Pulmonary artery endothelial cell (primary cell): ENCODE measurements at places on chromosomes 1 and 21.

DNA sequence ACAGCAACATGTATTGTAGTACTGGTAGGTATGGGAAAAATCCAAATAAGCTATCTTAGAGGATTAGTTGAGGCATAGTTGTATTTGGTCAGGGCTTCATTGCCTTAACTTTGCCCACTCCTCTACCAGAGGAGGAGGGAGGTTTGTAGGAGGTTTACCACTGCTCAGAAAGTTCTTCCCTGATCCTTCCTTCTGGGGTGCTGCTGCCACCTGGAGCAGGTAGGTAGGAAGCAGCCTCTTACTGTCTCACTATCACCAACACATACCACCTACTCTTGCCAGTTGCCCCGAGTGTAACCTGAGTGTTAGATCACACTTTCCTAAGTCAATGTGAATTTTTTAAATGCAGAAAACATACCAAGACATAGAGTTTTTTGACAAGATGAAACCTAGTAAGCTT, 24.1 kb upstream of the ZSWIM5 start:
- no peak for DNase-seq

GRCh38 chr1:2628933-2629626, 3.7 kb downstream of the MMEL1 start:
- no peak for DNase-seq

DNA sequence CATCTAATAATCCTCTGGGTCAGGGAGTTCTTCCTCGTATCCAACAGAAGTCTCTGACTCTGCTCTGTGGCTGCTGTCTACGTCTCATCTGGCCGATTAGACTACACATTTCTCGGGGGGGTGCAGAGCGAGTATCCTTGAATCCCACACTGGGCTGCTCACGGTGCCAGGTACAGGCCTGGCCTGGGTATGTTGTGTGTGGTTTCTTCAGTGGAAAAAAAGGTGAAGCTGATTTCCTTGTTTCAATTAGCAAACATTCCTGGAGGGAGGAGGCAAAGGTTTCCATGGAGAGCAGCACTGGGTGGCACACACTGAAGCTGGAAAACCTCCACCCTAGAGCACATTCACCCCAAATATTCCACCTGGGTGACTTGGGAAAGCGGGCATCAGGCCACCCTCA, 2.0 kb upstream of the RAB7B start:
- DNase-seq, result no peak

DNA sequence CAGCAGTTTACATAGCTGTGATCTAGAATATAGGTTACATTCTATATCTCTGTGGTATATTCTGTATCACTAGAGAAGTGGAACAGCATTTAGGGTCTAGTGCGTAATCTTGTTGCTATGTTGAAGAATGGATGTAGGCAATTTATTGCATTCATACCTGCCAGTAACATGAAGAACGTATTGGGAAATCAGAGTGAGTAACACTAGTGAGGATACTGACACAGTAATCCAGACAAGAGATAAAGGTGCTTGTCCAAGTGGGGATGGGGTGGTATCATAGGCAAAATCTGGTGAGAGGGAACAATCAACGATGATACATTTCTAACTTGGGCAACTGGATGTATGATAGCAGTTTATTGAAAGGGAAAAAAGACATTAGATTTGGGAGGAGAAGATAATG, 9.8 kb downstream of the PPP2R5A start:
- DNase-seq, result no peak

- DNase-seq, result no peak
These were observed 322.9 kb downstream of the DISC1 start for GRCh38 chr1:231949277-231950091.

DNA sequence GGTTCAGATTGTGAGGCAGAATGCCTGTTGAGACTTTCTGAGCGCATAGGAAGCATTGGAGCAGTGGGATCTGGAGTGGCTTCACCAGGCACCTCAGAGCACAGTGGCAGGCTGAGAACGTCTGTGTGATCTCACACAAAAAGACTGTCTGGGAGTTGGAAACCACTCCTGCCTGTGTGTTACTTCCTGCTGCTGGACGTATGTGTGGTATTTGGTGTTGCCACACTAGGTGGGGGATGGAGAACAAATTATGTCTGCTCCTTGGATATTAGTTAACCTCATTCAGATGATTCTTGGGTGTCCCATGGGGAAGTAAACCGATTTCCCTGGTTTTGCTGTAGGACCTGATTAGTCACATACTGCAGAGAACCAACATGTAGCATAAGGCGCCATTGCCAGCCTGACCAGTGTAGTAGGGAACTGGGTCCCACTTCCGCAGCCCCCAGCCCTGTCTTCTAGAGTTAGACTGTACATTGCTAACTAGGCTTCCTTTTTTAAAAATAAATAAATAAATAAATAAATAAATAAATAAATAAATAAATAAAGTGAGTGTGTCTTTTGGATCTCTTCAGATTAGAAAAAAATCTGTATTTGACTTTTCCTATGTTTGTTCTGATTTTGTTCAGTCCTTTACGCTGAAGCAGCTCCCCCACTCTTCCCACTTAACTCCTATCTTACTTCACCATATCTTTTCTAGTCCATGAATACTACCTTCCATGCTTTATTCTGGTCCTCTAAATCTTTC, 26.9 kb downstream of the UCK2 start:
- DNase-seq, result no peak

DNA sequence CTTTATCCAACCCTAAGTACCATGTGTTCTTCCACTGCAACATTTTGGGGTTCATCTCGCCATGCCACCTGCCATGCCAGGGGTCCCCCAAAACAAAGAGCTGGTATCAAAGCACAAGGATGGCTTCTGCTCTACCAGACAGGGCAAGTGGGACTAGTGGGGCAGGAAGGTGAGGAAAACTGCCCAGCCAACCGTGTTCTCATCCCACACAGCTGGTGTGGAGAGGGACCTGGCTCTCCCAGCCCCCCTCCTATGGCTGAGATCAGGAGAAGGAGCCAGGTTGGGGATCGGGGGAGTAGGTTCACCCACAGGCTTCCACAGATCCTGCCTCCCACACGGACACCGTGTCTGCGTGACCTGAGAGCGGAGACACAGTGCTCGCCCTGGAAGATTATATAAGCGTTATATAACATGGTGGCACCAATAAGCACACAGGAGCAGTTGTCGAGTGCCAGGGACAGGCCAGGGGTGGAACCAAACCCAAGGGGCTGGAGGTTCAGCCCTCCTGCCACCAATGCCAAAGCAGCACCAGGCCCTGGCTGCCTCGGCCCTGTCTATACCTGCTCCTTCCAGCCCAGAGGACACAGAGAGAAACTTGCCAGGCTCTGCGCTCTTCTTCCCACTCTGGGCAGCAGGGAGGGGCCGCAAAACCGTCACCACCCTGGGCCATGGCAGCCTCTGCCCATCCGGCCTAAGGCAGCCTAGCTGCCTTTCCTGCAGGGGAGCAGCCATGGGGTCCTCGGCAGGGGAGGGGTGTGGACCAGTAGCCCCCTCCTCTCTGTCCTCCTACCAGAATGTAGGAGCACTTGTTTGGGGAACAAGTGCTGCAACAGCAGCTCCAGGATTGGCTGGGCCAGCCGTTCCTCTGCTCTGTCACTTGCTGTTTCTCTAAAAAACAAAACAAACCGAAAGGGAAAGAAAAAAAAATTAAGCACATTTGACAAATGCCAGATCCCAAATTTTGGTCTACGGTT, 43.5 kb downstream of the CD34 start:
- DNase-seq, result no peak

DNA sequence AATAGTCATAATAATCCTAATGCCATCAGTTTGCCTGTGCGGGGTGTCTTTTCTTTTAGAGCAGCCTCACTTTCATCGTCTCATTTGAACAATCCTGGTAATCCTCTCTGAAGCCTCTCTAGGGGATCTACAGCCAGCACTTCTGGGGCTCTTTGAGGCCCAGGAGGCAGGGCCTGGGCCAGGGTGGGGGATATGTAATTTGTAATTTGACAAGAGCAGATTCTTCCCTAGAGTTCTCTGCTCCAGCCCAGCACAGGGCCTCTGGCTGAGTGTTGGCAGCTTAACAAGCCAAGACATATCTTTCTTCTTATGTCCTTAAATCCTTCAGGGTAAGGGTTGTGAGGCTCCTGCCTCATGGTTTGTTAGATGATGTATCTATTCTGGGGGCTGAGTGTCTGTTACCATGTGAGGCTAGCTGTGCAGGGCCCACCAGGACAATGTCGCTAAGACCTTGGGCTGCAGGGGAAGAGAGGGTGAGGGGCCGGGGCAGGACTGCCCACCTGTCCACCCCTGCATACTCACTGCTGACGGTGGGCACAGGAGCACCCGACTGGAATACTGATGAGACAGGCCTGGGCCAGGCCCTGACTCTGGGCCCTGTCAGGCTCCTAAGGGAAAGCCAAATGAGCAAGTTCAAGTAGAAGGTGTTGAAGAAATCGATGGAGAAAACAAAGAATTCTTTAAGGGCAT, 45.3 kb upstream of the PARP1 start:
- DNase-seq, result no peak

DNA sequence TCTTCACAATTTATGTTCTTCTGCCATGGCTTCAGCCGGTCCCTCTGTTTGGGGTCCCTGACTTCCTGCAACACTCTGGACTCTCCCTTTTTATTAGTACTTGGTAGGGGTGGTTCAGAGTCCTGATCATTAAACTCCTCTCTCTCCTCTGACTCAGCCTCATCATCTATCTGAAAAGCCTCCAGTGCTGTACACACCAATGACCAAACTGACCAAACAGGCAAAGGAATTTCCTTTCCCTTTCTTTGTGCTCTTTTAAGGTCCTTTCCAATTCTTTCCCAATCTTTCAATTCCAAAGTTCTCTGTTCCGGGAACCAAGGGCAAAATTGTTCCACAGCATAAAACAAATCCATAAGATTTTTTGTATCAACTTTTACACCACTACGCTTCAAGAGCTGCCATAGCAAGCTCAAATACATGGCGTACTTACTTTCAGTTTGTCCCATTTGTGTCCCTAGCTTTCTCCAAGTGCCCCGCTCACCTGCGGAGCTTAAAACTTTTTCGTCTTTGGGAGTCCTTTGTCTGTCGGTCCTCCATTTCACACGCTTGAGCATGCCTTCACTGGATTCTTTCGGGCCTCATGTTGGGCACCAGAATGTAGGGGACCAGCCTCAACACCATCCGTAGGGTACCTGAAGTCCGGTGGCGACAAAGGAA, 9.6 kb downstream of the DAP3 start:
- DNase-seq, result no peak

DNA sequence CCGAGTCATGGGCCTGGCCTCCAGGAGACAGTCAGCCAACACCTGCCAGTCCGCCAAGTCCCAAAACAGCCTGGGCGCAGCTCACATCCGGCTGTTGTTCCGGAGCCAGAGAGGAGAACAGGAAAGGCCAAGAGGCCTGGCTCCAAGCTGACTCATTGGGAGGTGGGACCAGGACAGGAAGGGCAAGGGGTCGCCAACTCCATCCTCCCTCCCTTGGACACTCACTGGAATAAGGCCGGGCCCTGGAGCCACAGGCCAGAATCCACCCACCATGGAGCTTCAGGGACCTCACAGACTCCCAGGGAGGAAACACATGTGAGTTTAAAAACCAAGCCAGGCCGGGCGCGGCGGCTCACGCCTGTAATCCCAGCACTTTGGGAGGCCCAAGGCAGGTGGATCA, 25.1 kb upstream of the CLIC4 start:
- peak; percentile 95 for DNase-seq

DNA sequence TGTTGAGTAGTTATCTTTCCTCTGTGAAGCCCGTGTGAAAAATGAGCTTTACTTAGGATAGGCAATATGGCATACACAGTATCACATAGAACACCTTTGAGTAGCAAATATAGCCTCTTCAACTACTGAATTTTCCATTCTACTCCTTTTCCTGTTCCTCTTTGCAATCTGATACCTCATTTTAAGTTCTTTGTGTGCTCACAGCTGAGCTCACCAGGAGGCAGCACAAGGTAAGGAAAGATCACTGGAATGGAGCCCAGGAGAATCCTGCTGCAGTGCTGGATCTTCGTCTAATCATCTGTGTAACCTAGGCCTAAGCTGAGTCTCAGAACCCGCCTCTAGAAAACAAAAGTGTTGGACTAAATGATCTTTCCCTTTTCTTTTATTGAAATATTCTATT, 171.0 kb downstream of the LRRC40 start:
- peak; percentile 4 for DNase-seq

DNA sequence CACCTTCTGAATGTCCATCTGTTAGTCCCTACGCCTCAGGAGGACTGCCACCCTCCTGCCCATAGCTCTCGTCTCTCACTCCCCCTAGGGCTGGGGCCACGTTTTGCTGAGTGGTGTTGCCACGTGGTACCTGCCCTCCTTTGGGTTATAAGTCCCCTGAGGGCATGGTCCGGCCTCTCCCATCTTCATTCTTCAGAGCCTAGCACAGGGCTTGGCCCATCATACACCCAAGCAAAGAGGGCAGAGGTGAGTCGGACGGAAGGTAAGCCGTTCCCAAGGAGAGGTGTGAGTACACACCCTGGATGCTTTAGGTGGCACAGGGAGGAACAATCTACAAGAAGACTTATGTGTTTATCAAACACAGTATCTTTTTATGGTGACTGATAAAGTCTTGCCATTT, 10.9 kb downstream of the PADI2 start:
- DNase-seq, result no peak

DNA sequence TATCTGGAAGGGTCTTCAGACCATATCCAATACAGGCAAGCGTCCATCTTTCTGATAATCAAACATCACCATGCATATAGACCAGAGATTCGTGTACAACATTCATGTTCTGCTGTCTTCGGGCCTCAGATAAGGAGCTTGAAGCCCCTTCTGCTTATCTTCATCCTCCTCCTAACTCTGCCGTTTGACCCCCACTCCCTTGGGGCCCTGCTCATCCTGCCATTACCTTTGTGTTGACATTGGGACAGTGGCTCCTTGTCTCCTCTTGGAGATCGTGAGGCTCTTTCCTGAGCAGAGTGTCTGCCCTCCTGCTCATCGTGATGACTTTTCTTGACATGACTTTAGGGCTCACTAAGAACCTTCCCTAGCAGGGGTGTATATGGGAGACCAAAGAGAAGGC, 37.3 kb downstream of the ACTL8 start:
- no peak for DNase-seq

DNA sequence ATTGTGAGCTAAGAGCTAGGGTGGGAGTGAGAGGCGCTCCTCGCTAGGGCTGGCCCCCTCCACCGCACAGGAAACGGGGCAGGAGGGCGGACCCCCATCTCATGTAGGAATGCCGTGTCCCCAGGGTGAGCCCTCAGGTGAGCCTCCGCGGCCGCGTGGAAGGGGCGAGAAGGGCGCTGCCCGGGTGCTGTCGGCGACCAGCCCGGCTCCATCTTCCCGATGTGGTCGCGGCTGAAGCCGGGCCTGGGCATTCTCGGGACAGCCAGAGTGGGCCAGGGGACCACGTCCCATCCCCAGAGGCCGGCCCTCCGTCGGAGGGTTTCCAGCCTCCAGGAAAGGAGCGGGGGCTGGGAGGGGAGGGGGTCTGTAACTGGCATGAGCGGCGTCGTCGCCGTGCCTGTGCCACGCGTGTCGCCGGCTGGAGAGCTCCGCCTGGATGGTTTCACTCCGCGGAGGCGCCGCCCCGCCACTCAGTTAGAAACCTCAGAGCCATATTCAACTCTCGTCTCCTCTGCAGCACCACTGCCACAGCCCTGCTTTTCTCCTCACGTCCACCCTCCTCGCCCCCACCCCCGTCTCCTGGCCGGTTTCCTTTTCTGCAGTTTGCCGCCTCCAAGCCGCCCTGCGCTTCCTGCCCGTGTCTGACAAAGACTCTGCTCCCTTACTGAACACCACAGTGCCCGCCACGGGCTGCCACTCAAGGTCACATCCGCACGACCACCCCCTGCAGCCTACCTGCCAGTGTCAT, at the start of gene TMEM269:
TMEM269 (plus strand) TSS at position 46 of the 748 bp plus-strand sequence. CDS start 4,903 bp downstream, outside the sequence.
- no peak for DNase-seq
